Right ventricle myocardium superior (tissue), 1 donor: ENCODE measurements at places on chromosomes 4 and X. TPM values are rescaled to one million over a fixed set of nuclear protein-coding genes. Genes with fewer than 3 reads are reported as not detected.

SMC1A gene
- total RNA-seq, result 36.6 TPM

PABPC5 gene
- 0.48 TPM for total RNA-seq

SHROOM4 gene
- total RNA-seq, result 9.4 TPM

STOX2 gene
- total RNA-seq, result 8.5 TPM

HADH gene
- 249 TPM for total RNA-seq

SMARCA1 gene
- 27.5 TPM for total RNA-seq
